Activated CD4-positive, alpha-beta T cell treated with anti-CD3 and anti-CD28 coated beads for 24 hours (primary cell): ENCODE measurements at places on chromosomes 6 and 20.

DNA sequence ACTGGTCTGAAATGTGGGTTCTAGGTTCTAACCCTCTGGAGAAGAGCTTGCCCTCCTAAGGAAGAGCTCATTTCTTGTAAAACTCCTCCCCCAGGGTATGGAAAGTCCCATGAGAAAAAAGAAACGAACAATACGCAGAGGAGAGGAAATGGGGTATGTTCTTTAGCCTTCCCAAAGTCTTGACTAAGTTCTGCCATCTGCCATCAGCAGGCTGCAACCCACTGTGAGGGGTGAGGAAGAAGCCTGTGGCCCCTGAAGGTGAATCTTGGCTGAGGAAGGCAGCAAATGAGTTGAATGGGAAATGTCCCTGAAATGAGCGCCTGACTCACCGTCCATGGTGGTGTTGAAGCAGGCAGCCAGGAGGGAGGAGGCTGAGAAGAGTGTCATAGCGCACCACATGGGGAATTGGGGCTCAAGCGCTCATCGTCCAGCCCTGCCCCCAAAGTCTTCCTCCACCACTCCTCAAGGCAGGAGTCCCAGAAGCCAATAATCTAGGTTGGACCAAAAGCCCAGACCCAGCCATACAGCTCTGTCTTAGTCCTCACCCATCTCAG, 10.4 kb upstream of the MATN4 start:
- DNase-seq: no peak

- no peak for DNase-seq
Measured at GRCh38 chr6:13472976-13473767, 14.2 kb downstream of the GFOD1 start.

DNA sequence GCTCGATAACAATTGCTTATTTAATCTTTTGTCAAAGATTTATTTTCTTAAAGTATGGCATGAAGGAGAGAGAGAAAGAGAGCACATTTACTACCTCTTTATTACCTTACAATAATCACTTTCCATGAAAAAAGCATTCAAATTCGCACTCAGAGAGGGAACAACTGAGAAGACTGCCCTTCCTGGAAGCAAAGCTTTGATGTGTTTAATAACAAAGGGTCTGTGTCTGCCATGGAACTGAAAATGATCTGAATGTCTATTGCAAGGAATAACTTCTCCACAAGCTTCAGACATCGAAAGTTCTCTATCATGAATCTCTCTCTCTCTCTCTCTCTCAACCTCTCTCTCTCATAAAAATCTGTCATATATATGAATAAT, 308.9 kb downstream of the HDGFL1 start:
- no peak for DNase-seq

- no peak for DNase-seq
Measured at GRCh38 chr20:63318391-63319163, 25.6 kb downstream of the COL20A1 start.

GRCh38 chr6:67608099-67608749, 1026.9 kb upstream of the ADGRB3 start:
- DNase-seq: no peak

- DNase-seq: no peak
Measured at GRCh38 chr6:20850686-20851416, 316.6 kb downstream of the CDKAL1 start.

GRCh38 chr6:138403801-138404665, at the start of gene HEBP2:
Gene HEBP2 (plus strand): TSS chr6:138404223. CDS start chr6:138404496, 273 bp downstream.
- peak; percentile 94 for DNase-seq

- DNase-seq: peak; percentile 0
Measured at GRCh38 chr6:153231048-153231646, 100.1 kb upstream of the RGS17 start.

- DNase-seq: no peak
Measured at GRCh38 chr6:165321150-165321549, 11.7 kb upstream of the C6orf118 start.

DNA sequence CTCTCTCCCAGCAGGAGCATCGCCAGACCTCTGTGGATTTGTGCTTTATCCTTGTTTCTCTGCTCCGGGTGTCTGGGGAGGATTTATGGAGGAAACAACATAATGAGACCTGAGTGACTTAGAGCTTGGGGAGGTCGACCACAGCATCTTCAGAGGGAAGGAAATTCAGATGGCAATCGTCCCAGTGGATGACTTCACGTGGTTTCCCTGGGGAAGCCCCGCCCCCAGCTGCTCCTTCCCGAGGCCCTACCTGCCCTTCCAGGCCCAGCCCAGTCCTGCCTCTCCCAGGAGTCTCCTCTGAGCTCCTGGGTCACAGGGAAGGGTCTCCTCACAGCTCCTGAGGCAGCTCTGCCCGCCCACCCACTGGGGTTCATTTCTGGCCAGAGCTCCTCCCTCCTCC, 430.3 kb upstream of the SULF2 start:
- no peak for DNase-seq

- no peak for DNase-seq
Measured at GRCh38 chr6:42140032-42140431, 2.4 kb downstream of the C6orf132 start.

DNA sequence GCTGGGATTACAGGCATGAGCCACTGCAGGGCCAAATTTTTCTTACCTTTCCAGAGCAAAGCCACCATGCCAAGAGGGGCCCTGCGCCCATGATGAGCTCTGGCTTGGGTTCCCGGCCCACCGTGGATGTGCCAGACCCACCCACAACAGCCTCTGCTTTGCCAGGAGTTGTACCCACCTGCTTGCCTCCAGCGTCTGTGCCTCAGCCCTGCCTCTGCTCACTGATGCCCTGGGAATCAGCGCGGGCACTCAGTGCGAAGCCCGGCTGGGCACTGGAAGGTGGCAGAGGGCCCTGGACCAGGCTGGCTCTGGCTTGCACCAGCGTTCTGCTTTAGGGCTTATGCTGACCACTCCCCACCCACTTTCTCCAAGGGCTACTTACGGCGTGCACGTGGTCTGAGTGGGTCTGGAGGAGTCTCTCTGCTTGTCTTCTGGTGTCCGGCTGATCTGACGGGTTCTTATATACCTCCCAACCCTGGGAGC, at the start of gene MLN:
TSS of gene MLN (minus strand) at position 433 of the 483 bp plus-strand sequence. CDS start 2,840 bp downstream, outside the sequence.
- DNase-seq: no peak

DNA sequence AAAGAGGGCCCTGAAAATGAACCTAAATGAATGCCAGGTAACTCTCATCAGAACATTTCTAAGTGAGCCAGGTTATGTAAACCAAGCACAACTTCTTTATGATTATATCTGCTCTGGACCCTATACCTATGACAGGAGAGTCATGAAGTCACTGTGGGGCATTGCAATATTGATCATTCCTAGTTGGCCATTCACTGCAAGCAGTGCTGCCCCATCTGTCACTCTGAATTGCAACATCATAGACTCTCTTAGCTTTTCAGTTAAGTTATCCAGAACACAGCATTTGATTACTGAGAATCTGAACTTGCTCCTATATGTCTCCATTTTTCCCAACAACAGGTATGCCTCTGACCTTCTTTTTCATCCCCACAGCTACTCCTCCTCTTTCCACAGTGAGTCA, 3.3 kb downstream of the COL21A1 start:
- no peak for DNase-seq

DNA sequence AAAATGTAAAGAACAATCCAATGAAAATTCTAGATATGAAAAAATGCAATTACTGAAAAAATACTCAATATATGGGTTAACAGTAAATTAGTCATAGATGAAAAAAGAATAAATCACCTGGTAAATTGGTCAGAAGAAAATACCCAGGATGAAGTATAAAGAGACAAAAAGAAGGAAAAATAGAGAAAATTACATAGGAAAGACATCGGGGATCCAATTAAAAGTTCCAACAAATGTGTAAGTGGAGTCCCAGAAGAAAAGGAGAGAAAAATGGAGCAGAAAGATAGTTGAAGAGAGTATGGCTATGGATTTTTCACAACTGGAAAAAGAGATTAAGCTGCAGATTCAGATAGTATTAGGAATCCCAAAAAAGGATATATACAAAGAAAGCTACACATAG, 18.7 kb upstream of the UFL1 start:
- no peak for DNase-seq

GRCh38 chr6:99995916-99996315, 1.9 kb upstream of the MCHR2 start:
- DNase-seq: no peak

GRCh38 chr20:16020971-16021370, 552.3 kb downstream of the KIF16B start:
- no peak for DNase-seq

DNA sequence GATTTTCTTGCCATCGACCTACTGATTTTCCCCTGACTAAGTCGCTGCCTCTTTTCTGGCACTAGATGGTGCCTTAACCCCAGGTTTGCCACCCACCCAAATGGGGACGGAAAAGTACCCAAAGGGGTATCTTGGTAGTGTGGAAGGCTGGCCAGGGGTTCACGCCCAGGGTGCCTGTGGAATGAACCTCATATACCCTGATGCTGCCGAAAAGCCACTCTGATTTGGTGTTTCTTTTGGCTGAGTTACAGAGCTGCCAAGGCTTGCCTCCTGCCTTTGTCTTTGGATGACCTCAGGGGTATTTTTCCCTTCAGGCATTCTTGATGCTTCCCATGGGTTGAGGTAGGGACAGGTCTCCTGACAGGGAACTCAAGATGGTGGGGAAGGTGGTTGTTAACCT, 78.1 kb downstream of the MAP3K7 start:
- no peak for DNase-seq

DNA sequence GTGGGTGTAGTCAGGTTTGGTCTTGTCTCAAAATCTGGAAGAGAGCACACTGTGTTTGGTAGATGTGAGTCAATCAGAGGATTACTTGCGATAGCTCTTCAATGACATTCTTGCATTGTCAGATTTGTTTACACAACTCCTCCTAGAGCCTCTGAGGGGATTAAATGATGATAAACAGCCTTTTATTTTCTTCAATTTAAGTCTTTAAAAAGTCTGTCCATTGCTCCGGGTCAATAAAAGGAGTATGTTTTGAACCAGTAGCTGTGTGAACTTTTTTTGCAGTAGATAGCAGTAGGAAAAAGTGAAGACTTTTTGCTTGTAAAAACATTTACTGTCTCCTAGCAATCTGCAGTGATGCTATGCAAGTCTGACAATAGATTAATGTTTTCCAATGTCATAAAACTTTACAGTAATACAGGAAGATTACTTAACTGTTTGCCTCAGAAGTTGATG, 49.9 kb downstream of the GJA1 start:
- no peak for DNase-seq
